Activated CD4-positive, alpha-beta T cell treated with anti-CD3 and anti-CD28 coated beads for 1 hour (primary cell): ENCODE measurements at places on chromosomes 6 and 20.

DNA sequence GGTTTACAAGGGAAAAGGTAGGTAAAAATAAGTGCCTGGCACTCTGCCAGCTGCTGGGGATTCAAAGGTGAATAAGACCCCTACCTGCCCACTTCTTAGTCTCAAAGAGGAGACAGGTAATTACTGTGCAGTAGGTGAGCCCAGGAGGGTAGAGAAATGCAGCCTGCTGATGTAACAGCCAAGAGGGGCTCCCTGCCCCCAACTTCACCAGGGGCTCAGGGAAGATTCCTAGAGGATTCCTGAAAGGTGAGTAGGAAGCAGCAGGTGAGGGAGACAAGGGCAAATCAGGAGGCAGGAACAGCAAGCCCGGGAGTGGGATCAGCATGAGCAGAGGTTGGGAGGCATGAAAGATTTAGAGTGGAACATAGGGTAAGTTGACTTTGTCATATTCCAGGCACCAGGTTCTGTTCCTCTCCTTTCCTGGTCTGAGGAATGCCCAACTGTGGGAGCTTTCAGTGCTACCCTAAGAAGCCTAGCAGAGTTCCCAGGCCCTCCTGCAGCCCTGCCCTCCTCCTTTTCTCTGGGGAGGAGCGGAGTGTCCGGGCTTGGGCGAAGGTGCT lies 258.1 kb downstream of the LRFN2 start:
- no peak for DNase-seq

GRCh38 chr20:56391596-56392131 lies 351 bp downstream of the AURKA start:
- no peak for DNase-seq

DNA sequence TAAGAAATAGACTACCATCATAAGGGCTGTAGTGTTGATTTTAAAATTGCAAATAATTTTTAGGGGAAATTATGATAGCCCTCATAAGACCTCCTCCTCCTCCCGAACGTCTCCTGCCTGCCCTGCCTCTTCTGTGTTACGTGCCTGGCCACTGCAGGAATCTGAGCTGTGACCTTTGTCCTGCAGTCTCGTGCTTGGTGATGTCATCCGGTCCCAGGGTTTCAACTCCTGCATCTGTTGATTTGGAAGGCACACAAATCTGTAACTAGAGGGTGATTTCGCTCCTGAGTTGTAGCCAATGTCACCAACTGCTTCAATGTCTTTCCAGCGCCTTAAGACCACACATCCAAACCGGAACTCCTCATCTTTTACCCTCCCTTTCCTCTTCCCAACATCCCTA lies 163.2 kb downstream of the AIG1 start:
- no peak for DNase-seq

GRCh38 chr20:20425823-20426654 lies 58.1 kb downstream of the INSM1 start:
- DNase-seq: no peak

DNA sequence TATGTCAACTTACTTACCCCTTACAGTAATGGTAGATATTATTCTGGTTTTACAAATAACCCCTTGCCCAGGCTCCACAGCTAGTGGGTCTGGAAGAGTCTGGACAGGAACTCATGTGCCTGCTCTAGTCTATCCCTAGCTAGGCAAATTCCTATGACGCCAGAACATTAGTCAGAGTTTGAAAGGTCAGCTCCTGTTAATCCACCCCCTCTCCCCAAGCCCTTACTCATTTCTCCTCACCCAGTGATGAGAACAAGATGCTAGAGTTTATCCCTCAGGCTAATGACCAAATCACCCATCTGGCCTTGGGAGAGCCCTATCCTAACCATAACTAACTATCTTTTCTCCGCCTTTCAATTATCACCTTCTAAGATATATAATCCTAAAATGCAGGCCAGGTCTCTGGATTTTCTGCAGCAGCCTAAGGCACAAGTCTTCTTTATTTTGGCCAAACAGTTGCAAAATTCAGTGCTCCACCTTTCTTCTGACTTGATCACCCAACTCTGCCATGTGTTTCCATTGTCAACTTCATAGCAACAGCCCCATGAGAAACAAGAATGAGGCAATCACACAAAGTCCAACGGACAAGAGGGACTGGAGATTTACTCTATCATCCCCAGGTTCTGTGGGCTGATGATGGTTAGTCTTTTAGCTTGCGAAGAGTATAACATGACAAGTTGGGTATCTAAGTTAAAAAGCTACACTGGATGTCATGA lies 113.3 kb downstream of the TASP1 start:
- DNase-seq: no peak

- DNase-seq: no peak
Observed at GRCh38 chr20:47532002-47532401, 30.3 kb downstream of the NCOA3 start.

GRCh38 chr20:49394264-49394663 lies 88.2 kb downstream of the KCNB1 start:
- DNase-seq: no peak

DNA sequence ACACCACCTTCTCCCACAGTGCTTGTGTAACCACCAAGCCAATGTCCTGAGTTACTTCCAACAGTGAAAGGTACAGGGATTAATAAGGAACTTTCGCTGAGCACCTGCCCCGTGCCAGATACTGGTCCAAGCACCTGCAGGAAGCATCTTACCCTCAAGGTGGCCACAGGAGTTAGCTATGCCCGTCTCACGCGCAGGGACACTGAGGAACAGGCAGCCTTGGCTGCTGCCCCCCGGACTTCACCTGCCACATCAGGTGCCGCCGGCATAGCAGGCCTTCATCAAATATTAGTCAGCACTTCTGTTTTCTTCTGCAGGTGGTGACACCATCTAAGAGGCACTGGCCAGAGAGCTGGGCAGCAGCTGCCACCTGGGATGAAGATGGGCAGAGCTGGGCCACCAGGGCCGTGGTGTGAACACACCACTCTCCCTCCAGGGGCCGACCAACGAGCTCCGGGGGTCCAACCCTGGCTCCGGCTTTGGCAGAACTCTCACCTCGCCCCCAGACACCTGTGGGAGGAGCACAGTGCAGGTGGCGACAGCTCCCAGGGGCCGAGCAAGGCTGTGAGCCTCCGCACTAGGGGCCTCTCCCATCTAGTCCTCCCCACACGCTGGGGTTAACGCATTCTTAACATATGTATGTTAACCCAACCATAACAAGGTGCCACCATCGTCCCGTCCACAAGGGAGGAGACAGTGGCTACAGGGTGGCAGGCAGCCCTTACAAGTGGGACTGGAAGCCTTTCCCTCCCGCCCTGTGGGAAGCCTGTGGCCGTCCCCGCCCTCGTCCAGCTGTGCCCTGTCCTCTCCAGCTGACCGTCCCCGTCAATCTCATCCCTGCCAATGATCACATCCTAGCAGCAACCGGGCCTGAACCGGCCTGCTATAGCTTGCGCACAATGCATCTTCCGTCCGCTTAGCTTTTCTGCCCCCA lies 2.9 kb upstream of the PPDPF start:
- DNase-seq: no peak

- DNase-seq: no peak
Observed at GRCh38 chr6:17622144-17622543, 22.0 kb downstream of the FAM8A1 start.

- DNase-seq: no peak
Observed at GRCh38 chr20:8862092-8862491, 206.8 kb upstream of the PLCB4 start.

DNA sequence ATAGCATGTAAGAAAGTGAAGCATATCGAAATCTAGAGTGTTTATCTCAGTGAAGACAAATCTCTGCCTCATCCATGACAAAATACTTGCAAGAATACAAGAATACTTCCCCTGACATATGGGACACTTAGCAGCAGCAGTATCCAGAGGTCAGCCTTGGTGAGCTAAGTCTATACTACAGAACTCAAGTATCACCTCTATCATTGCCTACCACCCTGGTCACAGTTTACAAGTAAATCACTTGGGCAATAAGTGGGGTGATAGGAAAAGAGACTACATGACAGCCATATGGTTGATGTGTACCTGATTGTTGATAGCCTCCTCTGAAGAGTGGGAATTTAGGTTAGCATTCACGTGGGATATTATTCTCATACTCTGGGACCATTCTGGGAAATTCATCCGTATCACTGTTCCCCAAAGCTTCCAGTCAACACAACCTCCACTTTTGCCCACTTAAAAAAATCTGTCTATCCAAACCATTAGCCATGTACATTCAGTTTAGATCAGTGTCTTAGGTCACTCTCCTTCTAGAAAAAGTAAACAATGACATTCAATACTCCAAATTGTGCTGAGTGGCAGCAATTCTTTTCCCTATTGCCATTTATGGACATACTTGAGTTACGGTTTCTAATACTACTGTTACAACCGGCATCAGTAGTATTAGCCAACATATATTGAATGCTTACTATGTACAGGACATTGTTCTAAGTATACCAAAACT lies 118.2 kb upstream of the PRSS16 start:
- DNase-seq: no peak

GRCh38 chr6:30881392-30882203 lies 2.7 kb upstream of the DDR1 start:
- no peak for DNase-seq

DNA sequence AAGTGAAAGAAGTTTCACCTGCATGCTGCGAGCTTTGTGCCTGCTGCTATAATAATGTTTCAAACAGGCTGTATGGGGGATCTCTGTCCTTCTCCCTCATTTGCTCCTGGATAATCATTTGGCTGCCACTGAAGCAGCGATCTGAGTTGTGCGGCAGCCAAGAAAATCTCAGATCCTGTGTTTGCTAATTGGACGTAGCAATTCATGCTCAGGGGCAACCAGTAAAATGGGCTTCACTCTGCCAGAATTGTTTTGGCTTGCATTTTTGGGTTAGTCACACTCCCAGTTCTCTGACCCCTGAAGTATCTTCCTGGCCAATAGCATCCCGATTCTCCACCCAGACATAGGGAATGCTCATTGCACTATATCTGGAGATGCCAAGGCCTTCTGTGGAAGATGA lies 13.7 kb upstream of the STXBP5 start:
- no peak for DNase-seq

GRCh38 chr6:1315560-1316386 lies 3.9 kb downstream of the FOXQ1 start:
- no peak for DNase-seq

DNA sequence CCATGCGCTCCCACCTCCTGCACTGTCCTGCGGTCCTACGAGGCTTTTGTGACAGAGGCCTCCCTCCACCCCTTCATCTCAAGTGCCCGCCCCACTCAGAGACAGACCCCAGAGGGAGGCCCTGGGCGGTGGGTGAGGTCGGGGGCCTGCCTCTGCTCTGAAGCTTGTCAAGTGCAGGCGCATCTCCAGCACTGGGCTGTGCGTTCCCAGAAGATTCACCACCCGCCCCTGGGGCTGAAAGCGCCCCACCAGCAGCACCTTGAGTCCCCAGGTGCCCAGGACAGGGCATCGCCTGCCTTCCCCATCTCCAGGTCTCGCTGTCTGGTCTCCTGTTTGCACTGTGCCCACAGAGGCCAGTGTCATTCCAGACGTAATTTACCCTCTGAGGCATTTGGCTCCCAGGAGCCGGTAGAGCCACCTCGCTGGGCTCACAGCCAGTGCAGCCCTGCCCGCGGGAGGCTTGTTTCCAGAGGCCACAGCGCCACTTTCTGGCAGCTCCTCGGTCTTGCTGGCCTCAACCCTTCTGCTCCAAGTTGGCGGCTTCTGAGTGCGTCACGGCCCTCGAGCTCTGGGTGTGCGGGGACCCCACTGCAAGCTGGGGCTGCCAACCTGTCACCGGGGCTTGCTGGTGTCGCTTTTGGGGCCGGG lies 191.1 kb downstream of the TAF4 start:
- DNase-seq: no peak

DNA sequence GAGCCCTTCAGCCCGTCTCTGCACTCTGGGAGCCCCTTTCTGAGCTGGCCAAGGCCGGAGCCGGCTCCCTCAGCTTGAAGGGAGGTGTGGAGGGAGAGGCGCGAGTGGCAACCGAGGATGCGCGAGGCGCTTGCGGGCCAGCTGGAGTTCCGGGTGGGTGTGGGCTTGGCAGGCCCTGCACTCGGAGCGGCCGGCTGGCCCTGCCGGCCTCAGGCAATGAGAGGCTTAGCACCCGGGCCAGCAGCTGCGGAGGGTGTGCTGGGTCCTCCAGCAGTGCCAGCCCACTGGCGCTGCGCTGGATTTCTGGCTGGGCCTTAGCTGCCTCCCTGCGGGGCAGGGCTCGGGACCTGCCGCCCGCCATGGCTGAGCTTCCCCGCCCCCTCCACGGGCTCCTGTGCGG lies 49.8 kb downstream of the GMPR start:
- no peak for DNase-seq

DNA sequence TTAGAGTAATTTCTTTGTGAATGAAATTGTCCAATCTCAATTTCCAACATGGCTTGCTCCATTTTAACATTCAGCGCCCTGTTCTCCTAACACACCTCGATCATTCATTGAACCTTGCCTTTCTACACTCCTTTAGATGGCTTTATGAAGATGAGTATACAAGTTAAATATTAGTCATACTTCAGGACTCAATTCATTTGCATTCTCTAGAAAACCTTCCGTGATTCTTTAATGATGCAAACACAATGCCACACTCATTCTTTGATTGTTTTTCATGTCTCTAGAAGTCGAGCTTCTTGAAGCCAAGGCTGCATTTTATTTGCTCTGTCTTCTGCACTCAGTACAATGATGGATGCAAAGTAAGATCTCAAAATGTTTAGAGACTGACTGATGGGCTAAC lies 641.2 kb downstream of the DOK5 start:
- DNase-seq: no peak

GRCh38 chr6:166614589-166614988 lies 12.5 kb downstream of the RPS6KA2 start:
- DNase-seq: no peak

GRCh38 chr6:113433335-113433991 lies 423.7 kb upstream of the MARCKS start:
- DNase-seq: no peak

- DNase-seq: no peak
Observed at GRCh38 chr20:5715071-5715841, 34.9 kb upstream of the SHLD1 start.

- DNase-seq: no peak
Observed at GRCh38 chr6:7593229-7593628, 3.2 kb downstream of the SNRNP48 start.

DNA sequence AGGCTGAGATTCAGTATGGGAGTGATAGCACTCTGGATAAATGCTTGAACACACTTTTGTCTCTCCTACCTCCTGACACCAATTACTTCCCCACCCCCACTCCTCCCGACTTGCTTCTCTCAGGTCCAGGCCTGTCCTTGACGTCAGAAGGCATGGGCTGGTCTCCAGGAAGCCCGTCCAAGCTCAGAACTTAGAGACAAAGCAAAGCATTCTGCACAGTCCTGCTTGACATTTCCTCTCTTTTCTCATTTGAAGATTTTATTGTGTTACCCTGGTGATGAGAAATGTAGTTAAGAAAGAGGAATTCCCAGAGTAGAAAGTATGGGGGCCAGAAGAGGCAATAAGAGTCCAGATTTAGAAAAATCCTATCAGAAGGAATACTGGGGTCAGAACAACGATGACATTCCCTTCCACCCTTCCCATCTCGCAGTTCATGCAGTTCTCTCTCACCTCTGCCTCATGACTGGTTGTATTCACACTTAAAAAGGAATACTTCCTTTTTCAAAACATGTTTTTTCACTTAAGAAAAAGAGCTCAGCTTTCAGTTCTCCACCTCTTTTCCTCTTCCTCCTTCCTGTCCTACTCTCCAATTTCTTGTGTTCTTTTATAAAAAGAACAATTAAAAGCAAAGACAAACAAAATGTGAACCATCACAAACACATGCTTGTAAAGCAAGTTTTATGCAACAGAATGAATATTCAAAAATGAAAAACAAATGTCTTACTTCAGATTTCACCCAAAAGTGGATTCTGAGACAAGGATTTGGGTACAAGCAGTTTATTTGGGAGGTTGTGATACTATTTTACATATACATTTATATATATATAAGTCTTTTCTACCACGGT lies 18.5 kb upstream of the FAM184A start:
- DNase-seq: no peak
